ENCODE measurements at places on chromosomes 16 and 17. TPM values are rescaled to one million over a fixed set of nuclear protein-coding genes. Genes with fewer than 3 reads are reported as not detected.

GRCh38 chr16:84294531-84295142 lies at the start of gene WFDC1:
TSS of gene WFDC1 (plus strand) at chr16:84294878. CDS start at chr16:84294972, 94 bp downstream.
- no peak for DNase-seq

KRT34 gene
- under 0.01 TPM for total RNA-seq

DNA sequence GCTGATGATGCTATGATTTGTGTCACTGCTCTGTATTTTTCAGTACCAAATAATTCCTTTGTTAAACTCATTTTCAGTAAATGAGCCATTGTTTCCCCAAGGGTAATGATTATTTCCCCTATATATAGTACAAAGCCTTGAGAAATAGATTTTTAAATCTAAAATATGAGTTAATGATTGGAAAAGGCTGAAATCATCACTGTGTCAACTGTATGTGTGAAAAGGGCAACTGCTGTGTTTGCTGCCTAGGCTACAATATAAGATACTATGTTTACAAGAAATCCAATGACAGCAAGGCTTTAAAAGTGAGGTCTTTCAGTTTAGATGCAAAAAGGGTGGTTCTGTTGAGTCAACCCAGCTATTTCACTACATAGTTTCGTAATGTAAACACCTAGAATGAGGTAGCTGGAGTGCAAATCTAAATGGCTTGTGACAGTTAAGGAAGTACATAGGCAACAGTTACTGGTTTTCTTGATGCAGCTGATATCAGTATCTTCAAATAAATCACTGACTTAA lies 15.3 kb downstream of the NLK start:
- peak; percentile 42 for DNase-seq

GRCh38 chr17:70597774-70598173 lies 428.4 kb downstream of the KCNJ2 start:
- DNase-seq: peak; percentile 20

DNA sequence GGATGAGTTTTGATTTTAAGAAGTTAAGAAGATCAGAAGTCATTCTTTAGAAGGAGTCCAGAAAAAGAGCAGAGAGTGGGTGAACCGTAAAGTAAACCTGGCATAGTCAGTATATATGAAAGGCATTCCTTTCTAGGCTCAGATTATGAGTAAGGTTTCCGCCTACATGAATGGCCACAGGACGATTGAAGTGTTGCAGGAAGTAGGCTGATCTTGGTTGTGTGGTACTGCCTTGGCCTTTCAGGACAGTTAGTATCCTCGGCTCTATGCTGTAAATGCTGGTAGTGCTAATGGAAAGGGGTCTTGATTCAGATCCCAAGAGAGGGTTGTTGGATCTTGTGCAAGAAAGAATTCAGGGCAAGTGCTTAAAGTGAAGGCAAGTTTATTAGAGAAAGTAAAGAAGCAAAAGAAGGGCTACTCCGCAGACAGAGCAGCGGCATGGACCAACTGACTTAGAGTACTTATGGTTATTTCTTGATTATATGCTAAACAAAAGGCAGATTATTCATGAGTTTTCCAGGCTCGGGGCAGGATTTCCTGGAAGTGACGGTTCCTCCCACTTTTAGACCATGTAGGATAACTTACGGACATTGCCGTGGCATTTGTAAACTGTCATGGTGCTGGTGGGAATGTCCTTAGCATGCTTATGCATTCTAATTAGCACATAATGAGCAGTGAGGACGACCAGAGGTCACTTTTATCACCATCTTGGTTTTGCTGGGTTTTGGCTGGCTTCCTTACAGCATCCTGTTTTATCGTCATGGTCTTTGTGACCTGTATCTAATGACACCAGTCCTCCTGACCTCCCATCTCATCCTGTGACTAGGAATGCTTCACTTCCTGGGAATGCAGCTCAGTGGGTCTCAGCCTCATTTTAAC lies 164.8 kb downstream of the SNX29 start:
- DNase-seq: peak; percentile 45

CCDC78 gene
- 1.8 TPM for total RNA-seq

KRT10 gene
- total RNA-seq: 4.1 TPM

CCDC154 gene
- total RNA-seq: 0.50 TPM

- no peak for DNase-seq
Observed at GRCh38 chr16:75250809-75251279, 580 bp downstream of the BCAR1 start.

GRCh38 chr17:73974536-73974935 lies 228.9 kb upstream of the RPL38 start:
- DNase-seq: no peak

GRCh38 chr17:74339537-74340195 lies 13.6 kb downstream of the KIF19 start:
- no peak for DNase-seq

CXCL16 gene
- total RNA-seq: 0.83 TPM

GRCh38 chr16:86566601-86566965 lies at the start of gene FOXC2:
TSS of gene FOXC2 (plus strand) at chr16:86566829. CDS start at chr16:86567336, 507 bp downstream.
- DNase-seq: peak; percentile 97

- peak; percentile 84 for DNase-seq
Observed at GRCh38 chr17:17713839-17714238, 32.6 kb downstream of the RAI1 start.

SLC2A4 gene
- total RNA-seq: under 0.01 TPM

DNA sequence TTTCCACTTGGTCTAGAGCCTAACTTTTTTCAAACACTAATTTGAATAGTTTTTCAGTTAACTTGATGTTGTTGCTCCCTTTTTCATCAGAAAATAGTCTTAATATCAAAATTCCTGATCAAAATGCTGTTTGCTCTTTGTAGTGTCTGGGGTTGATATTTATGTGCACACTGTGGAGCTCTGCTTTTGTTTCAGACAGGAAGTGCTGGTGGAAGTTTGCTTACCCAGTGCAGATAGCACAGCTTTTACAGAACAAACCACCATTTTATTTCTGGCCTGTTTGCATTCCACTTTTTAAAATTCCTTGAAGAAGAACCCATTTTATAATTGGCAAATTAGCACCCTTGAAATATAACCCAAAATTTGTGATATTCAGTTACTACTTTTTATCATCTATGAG lies 125.4 kb downstream of the MRTFB start:
- peak; percentile 24 for DNase-seq

ZNF207 gene
- total RNA-seq: 55.2 TPM

DNA sequence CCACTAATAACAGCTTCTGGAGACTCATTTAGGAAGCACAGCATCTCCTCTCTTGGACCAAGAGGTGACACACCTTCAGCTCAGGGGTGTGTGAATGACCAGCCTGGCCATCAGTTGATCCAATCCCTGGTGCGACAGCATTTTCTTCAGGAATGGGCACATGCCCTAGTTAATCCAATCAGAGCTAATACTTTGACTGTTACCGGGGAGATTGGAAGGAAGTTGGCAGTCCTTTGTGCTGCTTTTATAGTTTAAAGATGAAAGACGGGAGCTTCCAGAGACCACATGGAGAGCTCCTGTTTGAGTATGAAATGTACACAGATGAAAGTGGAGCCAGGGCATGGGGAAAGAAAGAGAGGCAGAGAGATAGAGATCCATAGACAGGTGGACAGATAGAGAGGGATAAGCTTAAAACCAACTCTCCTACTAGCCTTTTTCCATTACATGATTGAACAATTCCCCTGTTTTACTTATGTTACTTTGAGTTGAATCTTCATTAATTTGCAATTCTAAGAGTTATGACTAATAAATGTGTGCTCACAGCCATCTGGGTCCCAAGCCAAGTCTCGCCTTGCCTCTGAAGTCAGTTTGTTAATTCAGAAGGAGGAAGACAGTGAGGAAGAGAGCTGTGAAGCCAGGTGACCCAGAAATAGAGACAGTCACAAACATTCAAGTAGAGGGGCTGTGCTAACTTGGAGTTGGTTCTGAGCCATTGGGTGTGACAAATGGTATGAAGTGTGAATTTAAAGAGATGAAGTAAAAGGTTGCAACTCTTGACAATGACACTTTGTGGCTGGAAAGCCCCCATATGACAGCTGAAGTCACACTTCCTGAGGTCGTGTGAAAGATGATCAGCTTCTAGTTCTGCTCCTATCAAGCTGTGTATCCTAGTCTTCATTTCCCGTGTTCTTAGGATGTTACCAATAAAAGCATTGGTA lies 120.0 kb upstream of the GOT2 start:
- no peak for DNase-seq

DNA sequence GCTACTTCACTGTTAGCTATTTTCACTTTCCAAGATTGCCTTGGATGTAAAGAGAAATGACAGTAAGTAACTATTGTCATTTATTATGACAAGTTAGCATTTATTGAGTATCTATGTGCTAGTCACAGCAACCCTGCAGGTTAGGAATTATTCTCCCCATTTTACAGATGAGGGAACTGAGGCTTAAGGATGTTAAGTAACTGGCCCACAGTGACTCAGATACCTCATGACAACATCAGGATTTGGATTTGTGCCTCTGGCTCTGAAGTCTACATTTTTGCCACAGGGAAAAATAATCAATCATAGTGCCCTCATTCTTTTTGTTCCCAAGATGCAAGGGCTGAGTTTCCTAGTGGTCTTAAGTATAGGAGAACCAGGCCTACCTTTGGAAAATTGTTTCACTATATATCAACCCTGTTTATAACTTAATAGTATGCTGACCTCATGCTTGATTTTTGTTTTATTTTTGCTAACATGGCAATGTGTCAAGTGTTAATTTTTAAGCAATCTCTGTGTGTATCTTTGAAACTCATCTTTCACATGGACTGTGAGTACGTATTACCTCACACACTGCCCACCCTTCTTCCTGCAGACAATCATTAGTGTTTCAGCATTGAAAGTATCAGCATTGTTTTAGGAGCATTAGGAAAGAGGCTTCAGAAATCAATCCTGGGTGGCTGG lies 105.0 kb downstream of the TANGO6 start:
- peak; percentile 37 for DNase-seq
